ENCODE measurements at places on chromosomes 6 and 20.
A peak's percentile ranks its signal among the peaks of the same experiment; 100 is the strongest.

GRCh38 chr6:113623129-113623528, 234.0 kb upstream of the MARCKS start:
- no peak for DNase-seq

DNA sequence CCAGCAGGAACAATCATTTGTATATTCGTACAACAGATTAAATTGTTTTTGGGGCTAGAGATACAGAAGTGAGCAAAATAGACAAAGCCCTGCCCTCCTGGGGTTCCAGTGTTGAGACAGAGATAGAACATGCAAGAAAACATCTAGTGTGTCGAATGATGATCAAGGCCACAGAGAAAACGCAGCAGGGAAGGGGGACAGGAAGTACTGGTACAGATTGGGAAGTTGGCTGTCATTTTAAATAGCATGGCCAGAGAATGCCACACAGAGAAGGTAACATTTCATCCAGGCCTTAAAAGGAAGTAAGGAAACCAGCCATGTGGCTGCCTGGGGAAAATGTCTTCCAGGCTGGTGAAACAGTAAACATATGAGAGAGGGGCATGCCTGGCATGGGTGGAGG, 202.6 kb upstream of the MYLIP start:
- no peak for DNase-seq

DNA sequence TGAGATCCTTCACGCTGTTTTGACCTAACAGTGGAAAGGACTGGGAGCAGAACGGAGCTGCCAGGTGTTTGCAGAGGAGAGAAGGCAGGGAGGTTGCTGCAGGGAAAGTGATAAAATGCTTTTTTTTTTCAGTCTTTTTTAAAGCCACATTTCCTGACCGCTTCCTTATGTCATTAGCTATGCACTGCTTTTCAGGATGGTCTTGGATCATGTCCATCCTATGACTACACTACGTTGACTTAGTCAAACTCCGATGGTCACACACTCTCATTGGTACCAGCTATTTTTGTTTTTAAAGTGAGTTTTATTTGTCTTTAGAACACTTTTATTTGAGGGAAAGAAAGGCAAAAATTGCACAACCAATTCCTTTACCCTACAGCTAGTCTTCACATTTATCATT, 89.2 kb upstream of the EXOC2 start:
- DNase-seq: no peak

DNA sequence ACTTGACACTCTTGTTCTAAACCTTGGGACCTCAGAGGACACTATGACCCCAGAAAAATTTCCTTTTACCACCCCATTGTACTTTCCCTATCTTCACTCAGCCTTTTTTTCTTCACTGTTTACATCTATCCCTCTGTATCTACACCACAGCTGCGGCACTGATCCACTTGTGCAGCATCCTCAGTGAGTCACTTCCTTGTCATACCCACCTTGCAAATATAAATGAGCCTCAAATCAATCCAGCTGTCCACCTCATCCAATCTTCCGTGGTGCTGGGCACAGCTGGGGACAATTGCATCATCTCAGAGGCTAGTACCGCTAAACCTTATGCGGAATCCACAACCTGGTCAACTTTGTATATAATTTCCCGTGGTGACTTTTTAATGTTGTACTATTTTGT, 710.5 kb downstream of the QKI start:
- DNase-seq: no peak

- no peak for DNase-seq
Observed at GRCh38 chr20:51315390-51315789, 227.1 kb downstream of the NFATC2 start.

DNA sequence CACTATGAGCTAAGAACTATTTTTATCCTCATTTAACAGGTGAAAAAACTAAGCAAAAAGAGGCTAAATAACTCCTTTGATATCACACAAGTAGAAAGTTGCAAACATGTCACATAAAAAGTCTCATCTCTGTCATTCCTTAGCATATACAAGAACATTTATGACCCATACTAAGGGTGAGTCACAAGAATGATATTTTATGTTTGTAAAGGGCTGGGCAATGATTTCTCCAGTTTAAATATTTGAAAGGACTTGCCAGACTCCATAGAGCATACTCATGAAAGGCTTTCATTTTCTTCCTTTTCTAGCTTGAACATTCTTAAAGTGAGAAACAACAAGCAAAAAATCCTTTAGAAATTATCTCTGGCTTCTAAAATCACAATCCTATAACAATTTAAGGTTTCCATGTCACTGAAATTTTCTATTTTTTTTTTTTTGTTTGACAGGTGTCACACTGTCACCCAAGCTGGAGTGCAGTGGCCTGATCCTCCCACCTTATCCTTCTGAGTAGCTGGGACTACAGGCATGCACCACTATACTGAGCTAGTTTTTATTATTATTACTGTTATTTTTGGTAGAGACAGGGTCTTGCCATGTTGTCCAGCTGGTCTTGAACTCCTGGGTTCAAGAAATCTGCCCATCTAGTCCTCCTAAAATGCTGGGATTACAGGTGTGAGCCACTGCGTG, 338.0 kb upstream of the KHDRBS2 start:
- DNase-seq: no peak

DNA sequence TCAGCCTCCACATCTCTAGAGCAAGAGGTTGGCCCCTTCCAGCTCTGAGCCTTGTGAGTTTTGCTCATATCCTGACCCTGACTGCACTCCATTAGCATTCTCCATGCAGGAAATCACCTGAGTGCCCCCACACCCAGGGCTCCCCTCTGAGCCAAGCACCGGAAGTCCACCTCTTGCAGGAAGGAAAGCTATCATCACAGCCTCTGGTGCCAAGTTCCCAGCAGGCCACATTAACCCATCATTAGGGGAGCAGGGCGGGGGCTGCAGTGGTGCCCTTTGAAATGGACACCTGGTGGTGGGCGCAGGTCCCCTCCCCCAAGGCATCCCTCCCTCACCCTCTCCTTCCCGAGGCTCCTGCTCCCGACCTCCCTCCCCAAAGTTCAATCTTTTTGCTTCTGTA, 16.1 kb downstream of the GRM4 start:
- no peak for DNase-seq

GRCh38 chr20:39263076-39263475, 300.9 kb downstream of the DHX35 start:
- DNase-seq: no peak

GRCh38 chr6:117906958-117907600, at the start of gene SLC35F1:
SLC35F1 (plus strand) TSS chr6:117907264.
- DNase-seq: peak; percentile 10

- DNase-seq: no peak
Observed at GRCh38 chr20:14583413-14583812, 246.0 kb upstream of the FLRT3 start.

- DNase-seq: peak; percentile 48
Observed at GRCh38 chr20:62824476-62825332, 7.9 kb downstream of the COL9A3 start.

DNA sequence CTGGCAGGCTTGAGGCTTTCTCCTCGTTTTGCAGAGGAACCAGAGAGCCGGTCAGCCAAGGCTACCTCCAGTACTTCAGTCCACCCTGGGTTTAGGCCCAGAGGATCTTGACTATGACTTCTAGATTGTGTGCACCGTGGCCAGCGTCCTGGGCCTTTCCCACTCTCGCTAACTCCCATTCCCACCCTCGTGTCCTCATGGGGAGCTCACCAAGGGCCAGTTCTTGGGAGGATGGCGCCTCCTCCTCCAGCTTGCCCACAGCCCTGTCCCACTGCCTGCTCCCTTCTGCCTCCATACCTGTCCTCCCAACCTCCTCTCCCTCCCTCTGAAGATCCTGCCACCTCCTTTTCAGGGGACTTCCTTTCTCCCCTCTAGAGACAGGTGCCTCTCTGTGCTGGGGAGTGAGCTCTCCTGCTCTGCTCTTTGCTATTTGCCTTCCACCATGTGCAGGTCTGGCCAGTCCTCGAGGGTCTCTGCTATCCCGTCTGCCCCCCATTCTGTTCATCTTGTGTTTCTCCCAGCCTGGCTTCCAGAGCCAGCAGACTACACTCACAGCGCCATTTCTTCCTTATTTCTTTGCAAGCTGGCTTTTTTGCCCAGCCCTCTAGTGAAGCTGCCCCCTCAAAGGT, 4.4 kb upstream of the SYNJ2 start:
- no peak for DNase-seq

GRCh38 chr6:130661077-130661476, 166.1 kb upstream of the SMLR1 start:
- no peak for DNase-seq

GRCh38 chr20:60630609-60631008, 621.5 kb upstream of the CDH4 start:
- DNase-seq: no peak

DNA sequence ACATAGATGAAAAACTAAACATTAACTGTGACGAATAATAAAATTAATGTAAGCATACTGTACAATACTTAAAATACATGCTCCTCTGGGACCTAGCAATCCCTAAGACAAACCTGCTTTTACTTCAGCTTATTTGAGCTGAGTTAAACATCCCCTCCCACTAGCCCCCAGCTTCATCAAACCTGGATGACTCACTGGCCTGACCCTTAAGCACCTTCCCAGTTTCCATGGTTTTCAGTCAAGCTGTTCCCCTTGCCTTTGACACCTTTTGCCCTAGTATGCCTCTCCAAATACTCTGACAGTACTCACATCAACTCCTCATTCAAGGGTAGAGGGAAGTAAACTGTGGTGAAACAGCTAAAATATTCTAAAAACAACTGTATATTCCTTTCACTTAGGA, 4.2 kb downstream of the ELOVL4 start:
- DNase-seq: no peak

DNA sequence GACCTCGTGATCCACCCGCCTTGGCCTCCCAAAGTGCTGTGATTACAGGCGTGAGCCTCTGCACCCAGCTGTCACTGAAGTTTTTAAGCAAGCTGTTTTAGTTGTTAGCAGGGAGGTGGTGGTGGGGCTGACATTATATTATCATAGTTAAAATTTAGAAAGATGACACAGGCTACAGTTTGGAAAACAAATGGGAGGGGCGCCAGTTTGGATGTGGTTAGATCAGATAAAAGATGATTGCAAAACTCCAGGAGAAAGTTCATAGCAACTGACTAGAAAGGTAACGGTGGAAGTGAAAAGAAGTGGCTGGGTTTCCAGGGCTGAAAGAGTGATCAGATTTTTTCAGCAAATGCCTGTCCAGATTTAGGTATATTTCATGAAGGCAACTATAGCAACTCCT, 311.9 kb upstream of the CITED2 start:
- no peak for DNase-seq

- DNase-seq: no peak
Observed at GRCh38 chr6:62998022-62998421, 213.2 kb upstream of the FKBP1C start.

DNA sequence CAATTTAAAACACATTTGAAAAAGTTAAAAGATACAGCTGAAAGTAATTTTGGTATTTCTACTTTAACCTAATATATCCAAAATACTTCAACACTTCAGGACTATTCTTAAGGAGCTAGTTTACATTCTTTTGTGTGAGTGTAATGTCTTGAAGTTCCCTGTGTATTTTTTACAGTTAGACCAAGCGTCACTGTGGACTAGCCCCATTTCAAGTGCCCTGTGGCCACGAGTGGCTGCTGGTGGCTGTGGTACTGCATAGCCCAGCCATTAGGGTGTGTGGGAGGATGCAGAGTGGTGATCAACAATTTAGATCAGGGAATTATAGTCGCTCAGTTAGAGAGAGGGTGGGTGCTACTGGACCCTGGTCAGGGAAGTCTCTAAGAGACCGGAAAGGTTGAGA, 869 bp upstream of the CST5 start:
- DNase-seq: no peak

DNA sequence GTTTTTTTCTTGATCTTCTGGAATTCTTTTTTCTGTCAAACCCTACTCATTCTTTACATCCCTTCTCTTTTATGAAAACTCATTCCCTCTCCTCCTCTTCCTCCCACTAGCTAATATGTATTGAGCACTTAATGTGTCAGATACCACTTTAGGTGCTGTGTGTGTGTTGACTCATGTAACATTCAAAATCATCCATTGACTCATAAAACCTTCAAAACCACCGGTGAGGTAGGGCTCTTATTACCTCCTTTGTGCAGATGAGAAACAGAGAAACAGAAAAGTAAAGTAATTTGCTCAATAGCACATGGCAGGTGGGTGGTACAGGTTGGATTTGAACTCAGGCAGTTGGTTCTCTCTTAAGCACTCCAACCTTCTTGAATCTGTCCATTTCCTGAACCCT, 136.3 kb upstream of the NEDD9 start:
- no peak for DNase-seq

DNA sequence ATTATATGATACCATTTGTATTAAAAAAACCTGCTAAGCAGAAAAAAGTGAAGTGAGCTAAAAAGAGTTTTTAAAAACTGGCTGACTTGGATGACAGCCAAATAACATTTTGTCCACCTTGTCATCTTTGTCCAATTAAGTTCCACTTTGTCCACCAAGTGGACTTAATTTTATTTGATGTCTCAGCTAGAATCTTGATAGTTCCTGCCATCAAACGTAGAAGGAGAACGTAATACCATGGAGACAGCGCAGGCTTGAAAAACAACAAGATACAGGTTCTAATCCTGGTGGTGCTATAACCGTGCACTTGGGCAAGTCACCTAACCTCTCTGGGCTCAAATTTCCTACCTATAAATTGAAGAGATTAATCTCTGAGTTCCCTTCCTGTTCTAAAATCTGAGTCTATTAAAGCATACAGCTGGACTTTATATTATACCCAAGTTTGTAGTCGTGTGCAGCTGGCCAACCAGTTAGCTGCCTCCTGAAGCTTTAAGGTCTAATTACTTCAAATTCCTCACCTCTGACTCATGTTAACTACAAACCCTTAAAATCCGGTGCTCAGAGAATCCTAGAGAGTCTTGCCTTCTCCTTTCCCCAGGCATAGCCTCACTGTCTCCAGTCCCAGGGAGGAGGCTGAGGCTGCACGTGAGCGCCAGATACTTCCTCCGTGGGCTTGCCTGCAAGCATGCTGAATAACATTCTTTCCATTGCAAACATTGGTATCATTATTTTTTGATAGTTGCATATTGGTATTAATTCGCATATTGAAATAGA, 16.8 kb downstream of the TMEM244 start:
- DNase-seq: no peak

DNA sequence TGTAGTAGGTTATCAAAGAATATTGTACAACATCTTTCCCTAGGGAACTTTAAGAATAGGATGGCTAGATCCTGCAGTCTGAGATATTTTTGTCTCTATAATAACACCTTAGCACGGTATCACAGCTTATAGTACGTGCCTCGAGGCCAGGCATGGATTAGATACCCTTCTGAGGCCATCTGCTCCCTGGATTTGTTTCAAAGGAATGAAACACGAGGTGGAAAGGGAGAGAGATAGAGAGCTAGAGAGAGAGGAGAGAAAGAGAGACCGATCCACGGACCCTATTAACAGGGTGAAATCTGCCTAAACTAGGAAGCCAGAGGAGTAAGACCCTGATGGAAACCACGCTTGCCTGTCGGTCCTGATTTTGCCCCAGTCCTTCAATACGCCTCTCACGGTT, 92.5 kb downstream of the CD83 start:
- no peak for DNase-seq

DNA sequence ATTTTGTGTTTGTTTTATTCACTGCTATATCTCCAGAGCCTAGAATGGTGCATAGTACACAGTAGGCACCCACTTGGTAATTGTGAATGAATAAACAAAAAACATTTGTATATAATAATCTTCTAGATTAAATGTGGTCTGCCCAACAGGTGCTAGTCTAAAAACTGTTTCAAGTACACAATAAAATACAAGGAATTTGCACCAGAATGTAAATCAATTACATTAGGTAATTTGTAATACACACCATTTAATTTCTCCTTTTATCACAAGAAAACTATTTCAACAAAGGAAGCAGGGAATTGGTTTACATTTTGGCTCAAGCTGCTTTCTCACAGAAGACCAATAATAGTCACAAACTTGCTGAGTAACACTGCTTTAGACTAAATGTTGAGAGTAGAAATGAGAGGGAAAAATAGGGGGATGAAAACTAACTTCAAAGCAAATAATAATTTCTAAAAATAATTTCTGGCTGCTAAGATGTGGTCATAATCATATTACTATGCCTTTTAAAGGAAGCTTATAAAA, 22.1 kb downstream of the RUNX2 start:
- DNase-seq: no peak

Measured in suppressor macrophage (primary cell).